Dermis microvascular lymphatic vessel endothelial cell (primary cell): ENCODE measurements at places on chromosomes 7 and 10. TPM values are rescaled to one million over a fixed set of nuclear protein-coding genes. Genes with fewer than 3 reads are reported as not detected.

DNA sequence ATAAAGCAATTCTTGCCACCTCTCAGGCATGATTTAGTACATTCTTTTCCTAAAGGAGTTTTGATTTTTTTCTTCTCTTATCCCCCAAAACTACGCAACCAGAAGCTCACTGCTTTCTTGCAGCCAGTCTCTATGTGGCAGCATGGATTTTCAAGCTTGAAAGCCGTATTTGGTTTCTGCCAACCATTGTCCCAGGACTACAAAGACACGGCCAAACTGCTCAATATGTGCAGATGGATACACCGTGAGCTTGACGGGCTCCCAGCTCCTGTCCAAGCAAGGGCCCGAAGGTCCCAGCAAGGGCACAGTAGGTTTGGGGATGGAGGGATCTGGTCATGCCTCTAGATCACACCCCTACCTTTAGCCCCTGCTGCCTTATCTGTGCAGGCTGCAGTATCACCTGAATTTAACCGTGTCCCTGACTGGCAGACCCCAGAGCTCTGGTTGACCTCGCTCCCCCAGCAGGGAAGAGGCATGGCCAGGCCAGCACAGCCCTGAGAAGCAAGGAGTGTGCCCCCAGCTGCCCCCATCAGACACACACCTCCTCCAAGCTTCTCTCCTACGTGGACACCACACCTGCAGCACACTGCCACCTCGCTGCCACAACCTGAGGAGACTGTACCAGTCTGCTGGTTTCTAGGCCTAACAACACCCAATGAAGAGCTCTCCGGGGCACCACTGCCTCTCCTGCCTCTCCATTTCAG lies 86.8 kb downstream of the COBL start:
- no peak for DNase-seq

GRID1 gene
- under 0.01 TPM in 1 of 2 replicates, not detected in the other for total RNA-seq

GRCh38 chr10:6211671-6212635 lies 9.2 kb downstream of the PFKFB3 start:
- no peak for DNase-seq

GRCh38 chr7:21620054-21620453 lies 77.2 kb downstream of the DNAH11 start:
- DNase-seq: no peak
